ENCODE measurements at places on chromosomes 4 and X.

DNA sequence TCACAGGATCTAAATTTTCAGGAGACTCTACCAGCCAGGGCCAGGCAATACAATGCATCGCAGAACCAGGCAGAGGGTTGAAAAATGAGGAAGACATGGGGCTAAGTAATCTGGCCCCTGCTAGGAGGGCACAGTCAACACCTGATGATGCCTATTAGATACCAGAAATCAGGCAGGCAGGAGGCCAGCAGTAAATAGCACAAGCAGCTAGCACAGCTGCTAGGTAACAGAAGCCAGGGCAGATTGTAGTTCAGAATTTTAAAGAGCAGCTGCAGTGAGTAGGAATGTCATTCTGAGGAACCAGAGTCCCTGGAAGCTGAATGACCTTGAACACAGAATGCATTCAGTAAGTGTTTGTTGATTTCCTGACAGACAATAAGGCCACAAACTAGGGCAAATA is 38.8 kb upstream of the TRPC5OS start:
- DNase-seq = no peak

DNA sequence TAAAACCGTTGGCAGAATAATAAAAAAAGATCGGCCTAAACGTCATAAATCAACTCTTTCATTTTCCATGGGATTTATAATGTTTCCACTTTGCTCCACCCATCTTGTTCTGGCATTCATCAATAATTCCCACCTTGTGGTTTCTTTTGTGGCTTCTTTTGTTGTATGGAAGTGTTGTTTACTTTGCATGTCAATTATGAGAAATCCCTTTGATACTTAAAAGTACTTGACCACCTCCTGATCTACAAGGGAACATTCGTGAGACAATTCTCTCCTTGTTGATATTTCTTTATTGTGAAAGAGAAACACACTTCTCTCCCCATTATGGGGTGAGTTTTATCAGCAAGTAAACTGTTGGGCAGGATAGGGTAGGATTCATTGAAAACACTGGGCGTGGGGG is 2.8 kb downstream of the AMELX start:
- DNase-seq = no peak

DNA sequence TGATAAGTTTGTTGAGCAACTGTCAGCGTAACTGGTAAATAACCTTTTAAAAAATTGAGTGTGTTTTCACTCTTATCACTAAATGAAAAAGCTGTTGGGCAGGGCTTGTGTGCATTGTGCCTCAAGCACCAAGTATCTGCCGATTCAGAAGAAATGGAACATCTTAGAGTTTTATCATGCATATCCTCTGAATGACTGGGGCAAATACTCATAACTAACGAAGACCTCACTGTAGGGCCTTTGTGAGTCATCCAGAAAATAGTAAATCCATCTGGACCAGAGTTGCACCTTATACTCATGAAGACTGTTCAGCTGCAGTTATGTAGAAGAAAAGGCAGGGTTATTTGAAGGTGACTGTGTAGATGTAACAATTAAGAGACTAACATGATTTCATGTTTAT is 222.1 kb downstream of the CAMK2D start:
- DNase-seq = no peak

DNA sequence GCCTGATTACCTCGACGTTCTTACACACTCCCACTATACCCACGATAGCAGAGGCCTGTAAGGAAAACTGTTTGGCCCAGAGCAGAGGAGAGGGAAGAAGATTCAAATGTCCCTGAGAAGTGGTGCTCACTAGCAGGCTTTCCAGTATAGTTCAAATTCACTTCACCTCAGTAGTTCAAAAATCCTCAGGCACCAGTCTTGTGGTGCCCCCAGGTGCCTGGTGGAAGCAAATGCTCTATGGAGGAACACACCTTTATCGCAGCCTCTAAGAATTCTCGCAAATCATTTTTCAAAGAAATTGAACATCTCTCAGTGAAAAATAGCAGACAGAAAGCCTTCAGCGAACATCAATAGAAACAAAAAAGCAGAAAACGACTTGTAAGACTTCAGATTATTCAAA is 12.2 kb upstream of the MTMR1 start:
- DNase-seq = no peak

GRCh38 chr4:22876270-22876669 is 183.5 kb downstream of the GBA3 start:
- DNase-seq = no peak

DNA sequence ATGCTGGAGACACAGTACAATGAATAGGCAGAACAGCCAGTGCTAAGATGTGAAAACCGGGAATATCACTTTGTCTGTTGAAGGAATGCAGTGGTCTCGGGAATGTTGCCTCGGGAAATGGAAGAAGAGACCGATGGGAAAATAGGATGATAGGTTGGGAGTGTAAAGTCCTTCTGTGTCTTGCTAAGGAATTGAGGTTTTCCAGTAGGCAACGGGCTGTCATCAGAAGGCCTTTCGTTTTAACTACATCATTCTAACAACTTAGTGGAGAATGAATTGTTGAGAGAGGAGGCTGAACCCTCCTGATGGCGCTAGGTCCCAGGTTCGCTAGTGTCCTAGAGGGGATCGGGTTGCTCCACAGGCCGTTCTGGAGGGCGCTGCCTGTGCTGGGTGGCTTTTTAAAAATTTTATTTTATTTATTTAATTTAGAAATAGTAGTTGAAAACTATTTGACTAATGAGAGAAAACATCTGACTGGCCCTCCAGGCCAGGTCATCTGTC is 730 bp downstream of the VBP1 start:
- DNase-seq = no peak

Data from CD4-positive, alpha-beta T cell treated with Interleukin-17A for 4 hours (primary cell).